ENCODE measurements at places on chromosomes 1 and 21.
A peak's percentile ranks its signal among the peaks of the same experiment; 100 is the strongest.

DNA sequence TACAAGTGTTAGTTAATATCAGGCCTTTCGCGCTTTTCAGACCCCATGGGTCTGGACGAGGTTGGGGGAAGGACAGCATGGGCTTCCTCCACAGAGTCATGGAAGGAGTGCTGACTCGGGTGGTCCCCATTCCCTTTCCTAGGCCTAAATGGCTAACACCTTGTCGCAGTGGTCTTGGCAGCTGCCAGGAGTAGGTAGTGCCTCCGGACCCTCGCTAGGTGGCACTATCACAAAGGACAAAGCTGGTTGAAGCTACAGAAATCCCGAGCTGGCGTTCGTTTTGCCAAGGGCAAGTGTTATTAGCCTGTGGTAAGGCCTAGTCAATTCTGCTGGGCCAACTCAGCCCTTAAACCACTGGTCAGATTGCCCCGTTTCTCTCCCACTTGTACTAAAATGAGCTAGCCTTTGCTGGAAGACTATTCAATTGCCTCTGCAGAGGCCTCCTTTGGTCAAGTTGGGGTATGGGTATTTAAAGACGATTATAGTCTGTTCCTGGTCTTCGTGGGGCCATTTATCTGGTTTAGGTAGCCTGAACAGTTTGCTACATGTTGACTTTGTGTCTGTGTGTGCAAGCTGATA lies 1.1 kb upstream of the UBE2Q1 start:
- DNase-seq, result peak; percentile 84

- no peak for DNase-seq
Observed at GRCh38 chr21:15754640-15755039, 24.9 kb downstream of the USP25 start.

DNA sequence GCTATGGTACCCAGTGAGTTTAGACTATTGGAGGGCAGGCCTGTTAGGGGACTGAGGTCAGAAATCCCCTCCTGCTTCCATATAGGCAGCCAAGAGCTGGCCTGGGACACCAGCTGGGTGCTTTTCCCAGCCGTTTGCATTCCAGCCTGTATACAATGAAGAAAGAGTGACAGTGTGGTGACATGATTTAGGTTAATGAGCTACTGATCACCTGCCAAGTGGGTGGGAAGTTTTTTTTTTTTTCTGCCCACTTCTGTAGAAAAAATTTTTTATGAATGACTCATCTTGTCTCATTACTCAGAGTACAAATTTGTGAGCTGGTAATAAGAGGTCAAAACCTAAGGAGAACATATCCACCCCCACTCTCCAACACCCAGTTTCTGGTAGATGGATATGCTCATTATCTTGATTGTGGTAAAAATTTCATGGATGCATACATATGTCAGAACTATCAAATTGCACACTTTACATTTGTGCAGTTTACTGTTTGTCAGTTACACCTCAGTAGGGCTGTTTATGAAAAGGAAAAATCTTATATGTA lies 16.4 kb upstream of the CGN start:
- DNase-seq, result no peak

- no peak for DNase-seq
Observed at GRCh38 chr1:198966519-198966918, 327.7 kb downstream of the PTPRC start.

- DNase-seq, result peak; percentile 65
Observed at GRCh38 chr1:151156515-151156819, at the start of gene TNFAIP8L2. TNFAIP8L2 (plus strand) TSS chr1:151156649; CDS start chr1:151158698, 2,049 bp downstream.

- no peak for DNase-seq
Observed at GRCh38 chr1:154703170-154703569, 95.2 kb upstream of the ADAR start.

GRCh38 chr21:38639571-38640354 lies 141.5 kb upstream of the ERG start:
- no peak for DNase-seq

- DNase-seq, result peak; percentile 33
Observed at GRCh38 chr1:167454304-167454893, 63.9 kb downstream of the CD247 start.
